Muscle of back (tissue), 13 donors: ENCODE measurements at places on chromosomes 5 and 9.

DNA sequence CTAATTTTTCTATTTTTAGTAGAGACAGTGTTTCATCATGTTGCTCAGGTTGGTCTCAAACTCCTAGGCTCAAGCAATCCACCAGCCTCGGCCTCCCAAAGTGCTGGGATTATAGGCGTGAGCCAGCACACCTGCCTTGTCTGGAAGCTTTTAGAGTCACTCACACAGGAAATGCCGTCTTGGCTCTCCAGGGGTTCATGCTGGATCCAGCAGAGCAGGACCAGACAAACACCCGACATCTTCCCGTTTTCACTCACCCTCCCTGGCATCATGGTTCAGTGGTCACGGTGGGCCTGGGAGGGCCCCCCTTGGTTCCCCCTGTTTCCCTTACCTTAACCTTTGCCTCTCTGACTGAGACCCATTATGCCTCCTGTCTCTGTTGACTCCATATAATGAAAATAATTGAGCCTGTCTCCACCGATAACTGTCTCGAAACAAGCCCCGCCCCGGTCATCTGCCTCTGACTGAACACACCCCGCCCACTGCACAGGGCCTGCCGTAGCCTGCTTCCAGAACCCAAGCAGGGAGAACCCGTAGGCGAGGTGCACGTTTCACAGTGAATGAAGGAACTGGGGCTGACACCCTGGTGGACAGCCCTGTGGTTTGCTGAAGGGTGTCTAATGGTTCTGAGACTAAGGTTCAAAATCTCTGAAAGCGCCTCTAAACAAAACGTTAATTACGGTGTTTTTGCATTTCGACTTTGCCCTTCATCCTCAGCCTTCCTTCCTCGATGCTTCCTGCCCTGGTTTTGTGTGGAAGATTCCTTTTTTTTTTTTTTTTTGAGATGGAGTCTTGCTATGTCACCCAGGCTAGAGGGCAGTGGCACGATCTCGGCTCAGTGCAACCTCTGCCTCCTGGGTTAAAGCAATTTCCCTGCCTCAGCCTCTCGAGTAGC, 39.7 kb upstream of the SPRY4 start:
- no peak for DNase-seq

- no peak for DNase-seq
Observed at GRCh38 chr9:86639899-86640379, 285.7 kb upstream of the TUT7 start.

- DNase-seq, result peak; percentile 70
Observed at GRCh38 chr9:136031741-136032730, 63.1 kb downstream of the NACC2 start.

DNA sequence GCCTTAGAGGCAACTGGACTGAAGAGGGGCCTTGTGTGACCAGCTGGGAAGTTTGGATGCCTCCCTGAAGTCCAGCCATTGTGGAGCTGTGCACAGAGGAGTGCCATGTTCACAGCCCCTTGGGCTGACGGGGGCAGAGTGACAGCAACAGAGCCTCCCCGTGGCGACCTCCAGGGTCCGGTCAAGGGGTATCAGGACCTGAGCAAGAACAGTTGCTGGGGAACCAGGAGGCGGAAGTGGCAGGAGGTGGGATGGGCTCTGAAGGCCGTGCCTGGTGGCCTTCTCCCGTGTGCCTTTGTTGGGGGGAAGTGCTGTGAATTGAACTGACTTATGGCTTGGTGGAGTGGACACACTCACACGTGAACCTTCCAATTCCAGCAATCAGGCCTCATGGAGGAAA, 14.0 kb downstream of the BNIP1 start:
- DNase-seq, result no peak

DNA sequence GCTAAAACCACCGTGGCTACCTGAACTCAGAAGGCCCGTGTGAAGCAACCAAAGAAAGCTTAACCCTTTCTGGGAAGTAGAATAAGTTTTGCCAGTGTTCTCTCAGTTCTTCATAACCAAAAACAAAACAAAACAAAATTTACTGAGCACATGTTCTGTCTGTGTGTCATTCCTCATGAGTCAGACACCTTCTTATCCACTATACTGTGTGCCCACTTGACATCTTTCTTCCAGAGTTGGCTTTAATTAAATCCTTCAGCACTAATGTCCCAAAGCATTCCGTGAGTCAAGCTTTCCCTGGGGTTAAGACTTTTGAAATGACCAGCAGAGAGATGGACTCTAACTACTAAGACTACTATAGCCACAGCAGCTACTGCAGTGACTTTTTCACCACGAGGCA, 61.3 kb downstream of the GLIS3 start:
- DNase-seq, result no peak

DNA sequence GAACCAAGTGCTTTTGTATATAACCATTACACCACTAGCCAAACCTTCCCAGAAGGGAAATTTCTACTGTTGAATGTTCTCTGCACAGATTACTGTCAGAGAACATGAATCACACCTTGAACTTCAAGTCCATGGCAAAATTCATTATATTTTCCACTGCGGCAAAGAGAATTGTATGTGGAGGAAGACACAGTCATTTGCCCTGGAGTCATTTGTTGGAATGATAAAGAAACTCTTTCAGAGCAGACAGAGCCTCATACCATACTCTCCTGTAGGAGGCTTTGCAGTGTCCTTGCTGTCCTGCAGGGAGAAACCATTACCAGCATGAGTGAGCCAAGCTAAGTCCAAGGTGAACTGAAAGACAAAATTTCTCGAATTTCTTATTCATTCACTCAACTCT, 369.0 kb downstream of the ARHGEF28 start:
- DNase-seq, result no peak
